Skin of body (tissue), 3 donors: ENCODE measurements at places on chromosomes 12 and 14.

DNA sequence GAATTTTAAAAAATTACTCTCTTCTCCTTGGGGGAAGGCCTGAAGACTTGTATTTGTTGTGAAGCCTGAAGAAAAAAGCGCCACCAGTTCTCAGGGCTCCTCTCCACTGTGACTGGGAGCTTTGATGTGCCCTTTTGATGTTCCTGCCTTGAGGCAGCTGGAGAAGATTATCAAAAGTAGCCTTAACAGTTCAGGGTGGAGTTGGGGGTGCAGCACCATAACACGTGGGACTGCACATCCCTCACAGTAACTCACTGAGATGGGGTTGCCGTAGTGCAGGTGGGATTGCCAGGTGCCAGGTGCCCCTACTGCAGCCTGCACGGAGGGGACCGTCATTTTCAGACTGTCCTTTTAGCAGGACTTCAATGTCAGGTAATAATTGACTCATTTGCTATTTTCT is 474.1 kb downstream of the ETNK1 start:
- DNase-seq: no peak

GRCh38 chr12:93300611-93301021 is 77.1 kb upstream of the NUDT4 start:
- DNase-seq: no peak

DNA sequence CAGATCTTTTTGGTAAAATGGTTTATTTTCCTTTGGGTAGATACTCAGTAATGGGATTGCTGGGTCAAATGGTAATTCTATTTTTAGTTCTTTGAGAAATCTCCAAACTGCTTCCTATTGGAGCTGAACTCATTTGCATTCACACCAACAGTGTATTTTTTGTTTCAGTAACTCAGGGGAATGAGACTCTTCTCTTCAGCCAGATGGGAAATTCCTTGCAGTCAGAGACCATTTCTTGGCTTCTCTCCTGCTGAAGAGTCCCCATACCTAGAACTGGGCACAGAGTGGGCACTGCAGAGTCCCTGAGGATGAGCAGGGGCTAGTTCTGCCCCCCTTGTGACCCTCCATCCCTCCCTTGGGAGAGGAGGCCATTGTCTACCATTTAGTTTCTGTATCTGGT is 10.8 kb downstream of the SDSL start:
- DNase-seq: no peak

DNA sequence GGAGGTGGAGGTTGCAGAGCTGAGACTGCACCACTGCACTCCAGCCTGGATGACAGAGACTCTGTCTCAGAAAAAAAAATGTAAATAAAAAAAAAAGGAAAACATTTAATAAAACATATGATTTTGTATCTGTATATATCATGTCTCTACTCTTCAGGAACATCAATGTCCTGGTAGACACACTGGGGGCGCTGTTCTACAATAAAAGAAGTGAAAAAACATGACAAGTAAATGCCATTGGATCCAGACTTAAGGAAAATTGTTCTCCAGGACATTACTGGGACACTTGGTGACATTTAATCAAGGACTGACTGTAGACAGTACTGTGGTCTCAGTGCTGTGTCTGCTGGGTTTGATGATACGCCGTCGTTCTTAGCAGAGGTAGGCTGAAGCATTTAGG is 15.5 kb upstream of the KLC1 start:
- no peak for DNase-seq

DNA sequence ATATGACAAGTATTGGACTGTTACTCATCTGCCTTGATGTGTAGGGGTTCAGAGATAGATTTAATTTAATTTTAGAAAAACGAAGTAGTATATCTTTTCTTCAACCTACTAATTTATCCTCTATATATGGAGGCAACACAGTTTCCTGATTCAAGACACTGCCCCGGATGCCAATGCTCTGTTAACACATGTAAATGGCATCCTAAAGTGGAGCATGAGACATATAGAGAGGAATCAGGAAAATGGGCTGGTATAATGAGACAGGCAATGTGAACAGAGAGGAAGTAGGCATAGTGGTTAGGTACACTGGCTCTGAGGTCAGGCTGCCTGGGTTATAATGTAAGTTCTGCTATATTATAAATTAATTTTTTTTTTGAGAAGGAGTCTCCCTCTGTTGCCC is 85.6 kb downstream of the OTOGL start:
- no peak for DNase-seq

GRCh38 chr14:81273961-81274575 is 53.3 kb upstream of the GTF2A1 start:
- DNase-seq: no peak

- DNase-seq: peak; percentile 77
Observed at GRCh38 chr12:27592548-27592947, 68.5 kb downstream of the PPFIBP1 start.

GRCh38 chr12:27096420-27096819 is 14.0 kb upstream of the C12orf71 start:
- DNase-seq: no peak
